ENCODE measurements at places on chromosomes 12 and 14.

- no peak for DNase-seq
Observed at GRCh38 chr14:74656964-74657363, 44.9 kb upstream of the LTBP2 start.

DNA sequence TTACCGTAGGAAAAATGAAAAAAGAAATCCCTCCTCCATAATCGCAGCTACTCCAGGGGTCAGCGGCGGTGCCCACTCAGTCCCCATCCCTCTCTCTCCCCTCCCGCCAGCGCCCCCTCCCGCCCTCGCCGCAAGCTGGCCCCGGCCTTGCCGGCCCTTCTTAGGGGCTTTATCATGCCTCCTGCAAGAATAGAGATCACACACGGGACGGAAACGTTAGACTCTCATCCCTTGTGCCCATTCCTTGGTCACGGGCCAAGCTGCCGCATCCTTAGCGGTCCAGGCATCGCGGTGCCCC is 692 bp upstream of the COX14 start:
- no peak for DNase-seq

DNA sequence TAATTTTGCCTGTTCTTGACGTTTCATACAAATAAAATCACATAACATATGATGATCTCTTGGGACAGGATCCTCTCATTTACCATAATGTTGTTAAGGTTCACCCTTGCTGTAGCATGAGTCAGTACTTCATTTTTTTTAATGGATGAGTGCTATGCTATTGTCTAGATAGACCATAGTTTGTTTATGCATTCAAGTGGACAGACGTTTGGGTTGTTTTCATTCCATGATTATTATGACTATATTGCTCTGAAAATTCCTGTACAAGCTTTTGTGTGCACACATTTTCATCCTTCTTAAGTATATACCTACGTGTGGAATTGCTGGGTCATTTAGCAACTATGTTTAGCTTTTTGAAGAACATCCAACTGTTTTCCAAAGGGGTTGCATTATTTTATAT is 325.6 kb upstream of the TMEM132C start:
- no peak for DNase-seq

GRCh38 chr12:102910792-102911191 is 6.3 kb downstream of the PAH start:
- DNase-seq, result no peak

DNA sequence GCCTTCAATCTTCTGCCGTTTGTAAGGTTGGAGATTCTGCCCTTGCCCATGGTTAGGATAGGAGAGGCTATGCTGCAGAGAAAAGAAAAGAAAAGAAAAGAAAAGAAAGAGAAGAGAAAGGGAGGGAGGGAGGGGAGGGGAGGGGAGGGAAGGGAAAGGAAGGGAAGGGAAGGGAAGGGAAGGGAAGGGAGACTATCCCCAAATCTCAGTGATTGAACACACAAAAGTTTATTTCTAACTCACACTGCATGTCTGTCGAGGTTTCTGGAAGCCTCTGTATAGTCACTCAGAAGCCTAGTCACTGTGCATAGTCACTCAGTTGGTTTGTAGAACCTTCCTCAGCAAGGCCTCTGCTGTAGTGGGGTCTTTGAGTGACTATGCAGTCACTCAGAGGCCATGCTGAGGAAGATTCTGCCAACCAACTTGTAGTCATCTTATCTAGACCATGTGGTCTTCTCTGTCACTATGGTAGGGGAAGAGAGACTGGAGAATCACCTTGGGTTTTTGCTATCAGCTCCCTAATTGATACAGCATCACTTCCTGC is 52.3 kb upstream of the ABCC9 start:
- DNase-seq, result no peak

GRCh38 chr12:49661746-49662145 is 38.4 kb downstream of the PRPF40B start:
- DNase-seq, result no peak

- no peak for DNase-seq
Observed at GRCh38 chr12:85779768-85780167, 56.4 kb downstream of the RASSF9 start.

DNA sequence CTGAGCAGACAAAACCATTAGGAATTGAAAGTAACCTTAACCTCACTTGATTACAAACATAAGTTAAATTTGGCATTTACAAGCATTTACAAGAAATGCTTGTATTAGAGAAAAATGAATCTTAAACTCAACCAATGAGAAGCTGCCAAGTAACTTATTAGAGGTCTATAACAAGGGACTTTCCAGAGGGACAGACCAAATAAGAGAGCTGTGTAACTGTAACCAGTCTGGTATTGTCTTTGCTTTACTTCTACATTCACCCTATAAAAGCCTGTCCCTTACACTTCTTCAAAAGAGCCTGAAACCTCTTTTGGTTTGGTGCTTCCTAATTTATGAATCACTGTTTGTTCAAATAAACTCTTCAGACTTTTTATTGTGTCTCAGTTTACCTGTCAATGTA is 450.0 kb upstream of the FAR2 start:
- DNase-seq, result no peak

GRCh38 chr14:88935083-88935482 is 110.6 kb downstream of the TTC8 start:
- no peak for DNase-seq

- DNase-seq, result no peak
Observed at GRCh38 chr12:5430641-5431603, 986 bp upstream of the NTF3 start.

GRCh38 chr12:131950182-131950913 is 606 bp downstream of the EP400 start:
- no peak for DNase-seq

DNA sequence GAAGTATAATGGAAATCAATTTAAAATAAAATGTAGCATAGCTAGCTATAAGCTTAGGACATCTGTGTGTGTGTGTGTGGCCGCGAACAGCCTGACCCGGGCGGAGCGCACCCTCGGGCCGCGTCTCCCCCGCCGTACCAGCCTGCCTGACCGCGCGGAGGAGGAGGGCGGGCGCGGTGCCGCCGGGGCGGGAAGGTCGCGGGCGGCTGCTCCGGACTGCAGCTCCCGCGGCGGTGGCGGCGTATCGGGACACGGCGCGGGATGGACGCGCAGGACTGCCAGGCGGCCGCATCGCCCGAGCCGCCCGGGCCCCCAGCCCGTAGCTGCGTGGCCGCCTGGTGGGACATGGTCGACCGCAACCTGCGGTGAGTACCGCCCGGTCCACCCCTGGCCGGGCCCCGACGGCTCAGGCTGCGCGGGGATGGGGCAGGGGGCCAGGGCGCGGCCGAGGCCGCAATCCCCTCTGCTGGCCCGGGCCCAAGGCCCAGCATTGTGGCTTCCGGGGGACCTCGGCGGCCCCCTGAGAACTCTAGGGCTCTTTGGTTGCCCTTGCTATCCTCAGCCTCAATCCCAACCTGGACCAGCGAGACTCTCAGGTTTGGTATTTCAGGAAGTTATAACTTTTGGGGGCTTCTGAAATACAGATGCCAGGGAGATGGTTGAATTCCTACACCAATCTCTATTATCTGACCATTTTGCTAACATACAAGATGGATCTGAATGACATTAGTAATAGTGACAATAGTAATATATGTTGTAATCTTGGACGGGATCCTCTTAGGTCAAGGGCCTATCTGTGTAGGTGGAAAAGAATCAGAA is at the start of gene ABHD12B:
Gene ABHD12B, plus strand, starts transcription at position 140 of the 819 bp plus-strand sequence. Its CDS starts 122 bp downstream, at position 262.
- DNase-seq, result no peak

DNA sequence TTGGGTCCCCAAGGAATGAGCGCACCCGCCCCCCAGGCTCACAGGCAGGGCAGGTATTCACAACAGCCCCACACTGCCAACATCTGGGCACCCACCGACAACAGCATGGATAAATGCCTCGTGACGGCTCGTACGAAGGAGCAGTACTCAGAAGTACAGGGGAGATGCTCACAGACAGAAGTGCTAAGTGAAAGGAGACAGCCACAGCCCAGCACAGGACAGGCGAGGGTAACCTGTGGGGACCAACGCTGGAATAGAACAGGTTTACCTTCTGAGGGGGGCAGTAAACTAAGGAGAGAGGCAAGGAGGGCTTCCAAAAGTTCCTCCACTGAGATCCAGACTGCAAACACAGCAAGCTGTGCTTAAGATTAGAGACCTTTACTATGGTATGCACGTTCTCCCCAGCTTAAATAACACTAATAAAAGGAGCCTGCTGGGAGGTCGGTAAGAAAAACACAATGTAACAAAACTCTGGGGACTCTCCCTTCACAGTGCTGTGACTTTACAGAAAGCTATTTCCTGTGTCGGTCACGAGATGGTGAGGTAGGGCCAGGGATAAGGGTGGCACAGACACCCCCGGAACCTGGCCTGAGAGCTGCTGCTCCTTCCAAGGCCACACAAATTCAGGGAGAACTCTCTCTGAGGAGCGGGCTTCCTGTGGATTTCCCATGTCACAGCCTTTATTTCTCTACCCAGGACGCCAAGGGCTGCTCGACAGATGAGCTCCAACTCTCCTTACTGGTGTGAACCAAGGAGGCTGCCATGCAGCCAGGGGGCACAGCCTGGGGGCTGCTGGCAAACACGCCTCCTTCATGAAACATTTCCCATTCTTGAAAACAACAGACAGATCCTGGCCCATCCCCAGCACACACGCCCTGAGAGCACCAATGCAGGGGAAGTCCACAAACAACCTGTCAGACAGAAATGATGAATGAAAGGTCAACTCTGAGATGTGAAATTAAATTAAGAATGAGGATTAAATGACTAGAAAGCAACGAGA is 26.3 kb downstream of the SLC15A4 start:
- DNase-seq, result no peak

GRCh38 chr14:92942136-92942535 is 19.2 kb downstream of the CHGA start:
- no peak for DNase-seq

DNA sequence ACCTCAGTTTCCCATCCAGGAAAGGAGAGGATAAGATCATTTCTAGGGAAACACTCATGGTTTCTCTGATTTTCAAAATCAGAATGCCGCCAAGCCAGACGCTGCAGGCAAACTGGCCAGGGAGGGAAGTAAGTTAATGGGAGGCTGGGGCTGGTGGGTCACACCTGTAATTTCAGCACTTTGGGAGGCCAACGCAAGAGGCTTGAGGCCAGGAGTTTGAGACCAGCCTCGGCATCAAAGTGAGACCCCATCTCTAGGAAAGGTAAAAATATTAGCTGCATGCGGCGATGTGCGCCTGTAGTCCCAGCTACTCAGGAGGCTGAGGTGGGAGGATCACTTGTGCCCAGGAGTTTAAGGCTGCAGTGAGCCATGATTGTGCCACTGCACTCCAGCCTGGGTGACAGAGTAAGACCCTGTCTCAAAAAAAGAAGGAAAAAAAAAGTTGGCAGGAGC is 587 bp downstream of the SELPLG start:
- DNase-seq, result no peak

- no peak for DNase-seq
Observed at GRCh38 chr12:124551268-124552144, 15.9 kb downstream of the NCOR2 start.

GRCh38 chr14:20631880-20632389 is 9.6 kb downstream of the OR6S1 start:
- no peak for DNase-seq

- no peak for DNase-seq
Observed at GRCh38 chr12:85866986-85867776, 6.9 kb upstream of the NTS start.
